ENCODE measurements at places on chromosomes 4 and X.

DNA sequence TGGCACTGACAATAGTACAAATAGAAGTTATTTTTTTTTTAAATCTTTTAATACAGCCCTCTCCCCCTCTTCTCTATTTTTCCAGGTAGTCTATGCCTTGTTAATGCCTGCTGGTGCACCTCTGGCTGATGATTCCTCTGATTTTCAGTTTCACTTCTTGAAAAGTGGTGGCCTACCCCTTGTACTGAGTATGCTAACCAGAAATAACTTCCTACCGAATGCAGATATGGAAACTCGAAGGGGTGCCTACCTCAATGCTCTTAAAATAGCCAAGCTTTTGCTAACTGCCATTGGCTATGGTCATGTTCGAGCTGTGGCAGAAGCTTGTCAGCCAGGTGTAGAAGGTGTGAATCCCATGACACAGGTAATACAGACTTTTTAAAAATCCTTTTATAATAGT is 99.1 kb downstream of the USP9X start:
- no peak for DNase-seq

DNA sequence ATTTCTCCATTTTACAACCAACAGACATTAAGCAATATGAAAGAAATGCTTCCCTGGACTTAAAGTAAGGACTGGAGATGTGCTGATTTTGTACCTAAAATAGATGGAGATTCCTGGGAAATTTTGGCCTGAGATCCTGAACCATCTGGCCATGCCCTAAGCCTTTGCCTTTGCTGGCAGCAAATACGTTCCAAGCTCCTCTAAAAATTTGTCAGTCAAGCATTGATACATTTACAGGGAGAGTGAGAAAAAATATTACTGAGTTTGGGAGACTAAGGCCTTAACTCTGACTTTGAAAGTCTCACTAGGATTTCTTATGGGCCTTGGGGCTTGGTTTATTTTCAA is 63.9 kb downstream of the FHDC1 start:
- DNase-seq = no peak

DNA sequence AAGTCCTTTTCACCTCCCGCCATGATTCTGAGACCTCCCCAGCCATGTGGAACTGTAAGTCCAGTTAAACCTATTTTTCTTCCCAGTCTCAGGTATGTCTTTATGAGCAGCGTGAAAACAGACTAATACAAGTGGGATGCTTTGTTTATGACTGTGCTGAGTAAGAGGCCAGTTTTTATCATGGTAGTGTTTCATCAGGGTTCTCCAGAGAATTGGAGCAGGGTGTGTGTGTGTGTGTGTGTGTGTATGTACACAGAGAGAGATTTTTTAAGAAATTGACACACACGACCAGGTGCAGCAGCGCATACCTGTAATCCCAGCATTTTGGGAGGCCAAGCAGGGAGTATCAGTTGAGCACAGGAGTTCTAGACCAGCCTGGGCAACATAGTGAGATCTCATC is 34.6 kb upstream of the SLC2A9 start:
- DNase-seq = no peak

DNA sequence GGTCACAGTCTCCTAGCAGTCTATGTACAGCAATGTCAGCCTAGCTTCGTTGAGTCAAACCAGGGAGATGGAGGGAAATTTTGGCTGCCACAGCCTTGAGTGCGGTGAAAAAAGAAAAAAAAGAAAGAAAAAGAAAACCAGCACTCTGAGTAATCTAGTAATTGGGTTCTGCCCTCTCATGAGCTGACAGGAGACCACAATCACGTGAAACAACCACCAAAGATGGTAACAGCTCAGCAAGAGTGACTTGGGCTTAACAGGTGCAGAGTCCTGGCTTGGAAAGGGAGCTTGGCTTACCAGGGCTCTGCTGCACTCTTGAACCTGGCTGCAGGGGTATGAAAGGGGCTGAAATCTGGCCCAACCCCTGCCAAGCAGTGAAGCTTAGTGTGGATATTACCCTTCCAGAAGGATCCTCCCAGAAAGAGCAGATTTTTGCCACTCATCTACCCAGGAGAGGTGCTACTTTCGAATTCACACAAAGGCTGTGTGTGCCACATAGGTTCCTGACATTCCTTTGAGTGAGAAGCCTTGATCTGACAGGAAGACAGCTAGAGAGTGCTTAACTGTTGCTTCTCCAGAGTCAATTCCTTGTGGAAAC is 350.3 kb downstream of the PTTG2 start:
- no peak for DNase-seq

- peak; percentile 7 for DNase-seq
These were observed 73.0 kb upstream of the ZNF518B start for GRCh38 chr4:10530137-10530786.
